ENCODE measurements at places on chromosomes 3 and 15. TPM values are rescaled to one million over a fixed set of nuclear protein-coding genes. Genes with fewer than 3 reads are reported as not detected.

KLHL18 gene
- 17.4 TPM for total RNA-seq

GOLGA6B gene
- not detected for total RNA-seq

CORO2B gene
- total RNA-seq: not detected

MST1 gene
- 10.0 TPM for total RNA-seq

AGBL1 gene
- not detected for total RNA-seq

ZNF619 gene
- 9.3 TPM for total RNA-seq

ISL2 gene
- 0.13 TPM for total RNA-seq

TMCO5A gene
- total RNA-seq: not detected

SAMMSON gene
- not detected for total RNA-seq

PLA2G4F gene
- not detected for total RNA-seq

KCNMB3 gene
- 0.48 TPM for total RNA-seq

PCOLCE2 gene
- not detected for total RNA-seq

KY gene
- not detected for total RNA-seq

LDHAL6B gene
- not detected for total RNA-seq

CYP1A2 gene
- total RNA-seq: not detected

CTXN2 gene
- not detected for total RNA-seq

FOXL2 gene
- total RNA-seq: not detected

AMT gene
- 5.7 TPM for total RNA-seq

SERPINI2 gene
- total RNA-seq: not detected

FAIM gene
- 3.3 TPM for total RNA-seq

GASK1A gene
- not detected for total RNA-seq

PRICKLE2 gene
- total RNA-seq: not detected

FAM98B gene
- total RNA-seq: 20.2 TPM

CCR8 gene
- 0.76 TPM for total RNA-seq

PAK6 gene
- 0.48 TPM for total RNA-seq

LRIG1 gene
- 33.1 TPM for total RNA-seq

ALDH1L1 gene
- total RNA-seq: not detected

MYO5C gene
- total RNA-seq: 3.4 TPM

C3orf20 gene
- 0.12 TPM for total RNA-seq

DPH3 gene
- 12.8 TPM for total RNA-seq

GOLGA8S gene
- total RNA-seq: 0.10 TPM

NRG4 gene
- not detected for total RNA-seq

KLHL40 gene
- not detected for total RNA-seq

SH2D7 gene
- not detected for total RNA-seq

PTX3 gene
- not detected for total RNA-seq

DLEC1 gene
- total RNA-seq: 5.1 TPM

POPDC2 gene
- 3.8 TPM for total RNA-seq

ATP13A5 gene
- not detected for total RNA-seq

DPP8 gene
- total RNA-seq: 40.5 TPM

TTLL13 gene
- 0.20 TPM for total RNA-seq

LIPH gene
- not detected for total RNA-seq
